ENCODE measurements at places on chromosomes 2 and 18.
A peak's percentile ranks its signal among the peaks of the same experiment; 100 is the strongest.

DNA sequence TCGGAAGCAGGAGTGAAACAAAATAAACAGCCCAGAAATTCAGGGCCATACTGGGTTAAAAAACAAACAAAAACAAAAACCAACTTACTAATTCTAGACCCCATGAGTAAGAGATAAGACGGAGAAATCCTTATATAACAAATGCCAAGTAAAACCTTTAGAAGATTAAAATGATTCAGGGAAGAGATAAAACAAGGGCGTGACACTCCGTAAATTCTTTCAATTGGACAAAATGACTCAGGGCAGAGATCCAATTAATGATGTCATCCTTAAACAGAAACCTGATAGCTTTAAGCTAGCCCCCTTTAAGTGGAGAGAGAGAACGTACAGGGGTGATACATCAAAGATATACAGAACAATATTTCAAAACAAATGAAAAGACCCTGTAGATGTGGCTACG lies 317.4 kb downstream of the NBAS start:
- no peak for DNase-seq

DNA sequence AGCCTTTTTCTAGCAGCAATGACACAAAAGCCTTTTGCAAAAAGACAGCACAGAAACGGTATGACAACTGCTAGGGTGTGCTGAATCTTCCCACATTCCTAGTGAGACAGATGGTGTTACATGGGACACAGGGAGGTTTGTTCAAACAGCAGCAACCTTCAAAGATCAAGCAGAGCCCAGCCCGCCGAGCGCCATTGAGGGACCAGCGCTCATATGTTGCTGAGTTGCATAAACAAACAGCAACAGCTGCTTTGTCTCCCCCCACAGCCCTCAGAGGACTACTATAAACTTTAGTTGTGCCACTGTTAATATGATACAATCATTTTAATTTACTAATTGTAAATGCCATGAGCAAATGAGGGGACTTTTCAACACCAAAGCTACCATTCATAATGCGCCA lies 117.7 kb downstream of the ZEB2 start:
- DNase-seq: no peak

DNA sequence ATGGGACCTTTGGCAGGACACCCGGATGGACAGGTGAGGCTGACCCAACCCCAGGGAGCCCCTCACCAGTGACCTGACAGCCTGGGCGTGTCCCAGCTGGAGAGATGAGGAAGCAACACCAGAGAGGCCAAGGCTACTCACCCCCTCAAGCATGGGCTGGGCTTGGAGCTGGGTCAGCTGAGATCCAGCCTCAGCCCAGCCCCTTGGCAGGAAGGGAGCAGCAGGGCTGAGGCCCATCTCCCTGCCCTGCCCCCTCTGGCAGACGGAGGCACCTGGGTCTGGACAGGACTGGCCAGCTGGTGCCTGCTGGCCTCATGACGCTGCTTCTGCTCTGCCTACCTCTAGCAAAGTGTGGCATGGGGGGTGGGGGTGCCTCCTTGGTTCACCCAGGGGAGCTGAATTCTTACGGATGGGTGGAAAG lies 37.8 kb downstream of the HS6ST1 start:
- DNase-seq: no peak

GRCh38 chr2:75055820-75056675 lies 97.6 kb downstream of the POLE4 start:
- DNase-seq: no peak

- DNase-seq: no peak
Observed at GRCh38 chr2:218022131-218022850, 19.5 kb upstream of the TNS1 start.

DNA sequence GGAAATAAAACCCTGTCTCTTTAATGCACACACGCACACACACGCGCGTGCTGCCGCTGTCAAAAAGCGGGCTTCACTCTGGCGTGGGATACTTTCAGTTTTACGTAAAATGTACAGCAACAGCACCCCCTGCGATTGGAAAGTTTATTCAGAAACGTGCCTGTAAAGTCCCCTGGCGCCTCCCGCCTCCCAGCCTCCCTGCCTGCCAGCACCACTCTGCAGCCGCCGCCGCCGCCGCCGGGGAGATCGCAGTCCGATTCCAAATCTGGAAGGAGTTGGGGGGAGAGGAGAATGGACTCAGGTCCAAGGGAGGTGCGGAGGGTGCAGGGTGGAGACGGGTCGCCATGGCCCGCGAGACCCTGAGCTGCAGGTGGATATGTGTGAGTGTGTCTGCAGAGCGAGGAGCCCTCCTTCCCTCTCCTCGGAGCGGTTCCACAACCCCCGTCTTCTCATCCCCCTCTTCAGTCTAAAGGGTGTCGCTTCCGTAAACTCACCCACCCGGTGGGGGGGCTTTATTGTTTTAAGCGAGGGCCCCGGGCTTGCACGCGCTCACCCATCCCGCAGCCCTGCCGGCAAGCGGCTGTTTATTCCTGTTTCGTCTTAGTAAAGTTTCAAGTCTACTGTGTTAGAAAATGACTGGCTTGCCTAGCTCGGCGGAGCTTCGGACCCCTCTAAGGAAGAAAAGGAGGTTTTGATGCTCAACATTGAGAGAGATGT lies 1.8 kb upstream of the BCL11A start:
- no peak for DNase-seq

- DNase-seq: no peak
Observed at GRCh38 chr18:433298-433697, 67.2 kb downstream of the COLEC12 start.

GRCh38 chr2:240996161-240996833 lies 2.1 kb upstream of the SNED1 start:
- no peak for DNase-seq

DNA sequence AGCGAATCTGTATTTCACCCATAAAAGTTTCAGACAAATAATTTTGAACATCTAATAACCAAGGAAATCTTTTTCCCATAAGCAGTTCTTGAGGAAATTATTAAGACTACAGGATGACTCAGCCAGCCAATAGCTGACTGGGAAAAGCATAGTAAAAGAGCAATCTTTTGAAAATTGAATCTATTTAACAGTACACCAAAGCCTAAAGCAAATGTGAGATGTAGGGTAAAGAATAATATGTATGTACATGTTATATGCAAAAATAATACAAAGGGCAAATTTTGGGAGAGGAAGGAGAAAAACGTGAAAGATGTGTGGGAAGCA lies 12.6 kb upstream of the KDSR start:
- DNase-seq: no peak

- DNase-seq: no peak
Observed at GRCh38 chr2:202750763-202751427, 116.1 kb downstream of the FAM117B start.

DNA sequence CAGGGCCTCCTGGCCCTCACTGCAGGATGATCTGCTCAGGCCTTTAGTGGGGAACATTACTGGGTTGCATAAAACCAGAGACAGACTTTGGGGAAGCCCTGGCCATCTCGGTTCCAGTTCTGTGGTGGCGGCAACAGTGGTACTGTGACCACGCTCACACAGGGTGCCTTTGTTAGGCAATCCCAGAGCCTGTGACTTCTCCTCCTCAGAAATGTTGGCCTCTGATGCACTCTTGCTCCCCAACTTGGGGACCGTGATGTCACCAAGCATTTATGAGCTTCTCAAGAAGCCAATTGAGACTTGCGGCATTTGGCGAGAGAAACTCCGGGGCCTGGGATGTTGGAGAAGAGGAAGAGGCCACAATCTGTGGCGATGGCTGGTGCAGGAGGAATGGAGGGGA lies 80.9 kb upstream of the PKDCC start:
- DNase-seq: no peak

DNA sequence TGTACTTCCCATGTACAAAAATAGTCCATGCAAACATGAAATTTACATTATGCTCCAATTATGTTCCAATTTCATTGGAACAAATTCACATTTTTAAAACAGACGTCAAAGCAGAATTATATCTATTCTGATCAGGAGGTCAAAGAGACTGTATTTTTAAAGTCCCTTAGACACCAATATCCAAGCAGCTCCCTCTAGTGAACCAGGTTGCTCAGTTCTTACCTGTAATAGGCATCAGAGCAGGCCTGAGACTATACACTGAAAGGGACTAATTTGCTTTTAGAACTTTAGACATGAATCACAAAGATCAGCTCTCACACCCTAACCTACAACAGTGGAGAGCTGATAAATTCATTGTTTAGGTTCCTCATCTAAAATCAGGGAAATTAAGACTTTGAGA lies 273.9 kb downstream of the MBD2 start:
- DNase-seq: no peak

DNA sequence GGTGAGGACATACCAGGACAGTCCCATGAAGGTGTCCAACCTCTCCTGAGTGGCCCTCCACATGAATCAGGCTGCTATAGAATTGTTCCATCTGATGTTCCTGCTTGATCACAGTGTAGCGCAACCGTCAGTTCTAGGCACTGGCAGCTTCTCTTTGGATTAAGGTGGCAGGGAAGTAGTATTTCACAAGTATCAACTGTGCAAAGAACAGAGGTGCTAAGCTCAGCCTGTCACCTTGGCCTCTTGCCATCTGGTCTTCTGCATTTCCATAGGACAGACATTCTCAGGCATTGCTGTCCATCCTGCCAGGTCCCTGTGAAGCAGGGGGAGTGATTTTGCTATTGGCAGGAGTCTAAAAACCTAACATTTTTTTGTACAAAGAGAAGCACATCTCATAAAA lies 182.2 kb upstream of the EPAS1 start:
- no peak for DNase-seq

DNA sequence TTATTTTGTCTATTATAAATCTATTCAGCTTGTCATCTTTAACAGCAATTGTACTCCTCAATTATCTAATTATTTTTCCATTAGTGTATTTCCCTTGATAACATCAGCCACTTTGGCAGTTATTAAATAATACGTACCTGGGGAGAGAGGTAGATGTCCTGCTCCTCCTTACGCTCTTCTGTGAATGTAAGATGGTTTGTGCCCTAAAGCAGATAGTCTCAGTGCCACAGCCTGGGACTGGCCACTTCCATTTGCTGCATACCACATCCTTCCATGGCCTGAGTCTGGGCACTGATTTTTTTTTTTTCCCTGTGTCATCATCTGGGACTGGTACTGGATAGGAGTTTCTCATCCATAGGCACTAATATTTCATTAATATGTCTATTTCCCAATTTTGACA lies 632.4 kb upstream of the LRRTM4 start:
- no peak for DNase-seq

GRCh38 chr2:17805166-17805565 lies 11.1 kb upstream of the MSGN1 start:
- no peak for DNase-seq

DNA sequence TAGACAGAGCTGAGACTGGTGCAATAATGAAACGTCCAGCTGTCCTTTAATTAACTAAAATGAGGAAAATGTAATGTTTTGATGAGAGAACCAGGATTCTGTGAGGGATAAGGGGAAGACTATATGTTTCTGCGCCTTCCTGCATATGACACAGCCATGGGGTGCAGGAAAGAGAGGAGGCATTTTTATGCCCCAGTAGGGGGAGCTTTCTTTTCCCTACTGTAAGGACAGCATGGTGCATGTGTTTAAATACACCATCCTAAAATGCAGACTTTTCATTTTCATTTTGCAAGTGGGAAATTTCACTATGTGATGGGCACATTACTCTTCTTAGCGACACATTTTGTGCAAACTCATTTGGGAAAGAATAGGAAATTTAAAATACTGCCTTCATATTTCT lies 446.1 kb downstream of the ARHGAP15 start:
- no peak for DNase-seq

- no peak for DNase-seq
Observed at GRCh38 chr2:74131901-74132300, 15.8 kb downstream of the BOLA3 start.

- no peak for DNase-seq
Observed at GRCh38 chr2:11329776-11330175, 14.7 kb downstream of the ROCK2 start.

DNA sequence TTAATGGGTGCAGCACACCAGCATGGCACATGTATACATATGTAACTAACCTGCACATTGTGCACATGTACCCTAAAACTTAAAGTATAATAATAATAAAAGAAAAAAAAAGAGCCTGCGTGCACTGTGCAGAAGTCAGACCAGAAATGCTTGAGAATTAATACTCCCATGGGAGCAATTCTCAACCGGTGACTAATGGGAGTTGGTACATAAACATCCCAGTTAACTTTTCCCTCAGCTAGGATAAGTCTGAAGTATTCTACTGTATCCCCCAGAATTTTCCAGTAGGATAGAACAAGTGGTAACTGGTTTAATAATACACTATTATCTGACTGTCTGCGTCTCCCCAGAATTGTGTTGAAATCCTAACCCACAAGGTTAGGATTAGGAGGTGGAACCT lies 113.6 kb upstream of the COL5A2 start:
- no peak for DNase-seq

DNA sequence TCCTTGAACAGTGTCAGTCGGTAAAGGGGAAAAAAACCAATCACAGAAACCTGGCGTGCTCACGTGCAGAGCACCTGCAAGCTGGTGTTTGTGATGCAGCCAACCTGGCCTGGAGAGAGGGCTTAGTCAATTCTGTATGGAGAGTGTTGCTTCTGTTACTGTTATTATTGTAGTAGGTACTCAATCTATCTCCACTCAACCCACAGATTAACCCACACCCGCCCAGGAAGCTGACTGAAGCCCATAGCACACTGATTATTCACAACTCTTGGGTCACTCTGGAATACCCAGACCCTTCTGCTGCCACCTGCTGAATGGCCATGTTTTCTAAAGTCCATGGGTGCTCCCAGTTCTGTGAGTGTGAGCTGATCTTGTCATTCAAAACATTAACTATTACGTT lies 53.9 kb downstream of the TNFRSF11A start:
- DNase-seq: no peak

DNA sequence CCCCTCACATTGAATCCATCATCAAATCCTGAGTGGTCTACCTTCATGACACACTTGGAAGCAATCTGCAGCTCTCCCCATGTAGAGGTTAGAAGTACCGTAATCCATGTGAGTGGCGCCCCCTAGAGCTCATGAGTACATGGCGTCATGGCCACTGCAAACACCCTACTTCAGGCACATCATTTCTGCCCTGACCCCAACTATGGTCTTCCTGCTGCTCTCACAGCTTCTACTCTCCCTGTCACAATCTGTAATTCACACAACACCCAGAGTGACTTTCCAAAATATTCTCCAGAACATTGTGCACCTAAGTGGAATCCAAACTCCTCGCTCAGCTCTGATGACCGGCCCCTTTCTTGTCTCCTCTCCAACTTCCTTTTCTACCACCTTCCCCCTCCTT lies 141.9 kb downstream of the ANKRD44 start:
- DNase-seq: peak; percentile 32

GRCh38 chr18:34122724-34123334 lies 101.9 kb downstream of the NOL4 start:
- no peak for DNase-seq

- no peak for DNase-seq
Observed at GRCh38 chr2:223058952-223059716, 7.1 kb downstream of the KCNE4 start.
